ENCODE measurements at places on chromosomes 4 and X. TPM values are rescaled to one million over a fixed set of nuclear protein-coding genes. Genes with fewer than 3 reads are reported as not detected.

Gene AMMECR1
- 17.2 TPM for total RNA-seq

Gene CCDC160
- not detected for total RNA-seq

Gene CD40LG
- total RNA-seq: not detected

DNA sequence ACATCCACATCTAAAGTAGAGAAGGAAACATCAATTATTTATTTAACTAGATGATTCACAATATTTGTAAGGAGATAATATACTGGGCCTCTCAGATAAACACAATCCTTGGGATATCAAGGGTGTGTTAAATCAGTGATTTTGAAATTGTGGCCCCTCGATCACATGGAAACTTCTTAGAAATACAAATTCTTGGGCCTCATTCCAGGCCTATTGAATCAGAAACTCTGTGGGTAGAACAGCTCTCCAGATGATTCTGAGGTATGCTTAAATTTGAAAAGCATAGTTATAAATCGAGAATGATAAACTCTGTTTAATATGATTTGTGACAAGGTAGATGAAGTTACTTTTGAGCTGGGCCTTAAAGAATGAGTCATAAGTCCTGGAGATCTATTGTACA is 64.3 kb upstream of the GPR174 start:
- no peaks in the 10 kb centered on the region for H3K4me1 ChIP-seq
- no peaks in the 10 kb centered on the region for H3K36me3 ChIP-seq
- DNase-seq: peak; percentile 14
- H3K27me3 ChIP-seq: no peaks in the 10 kb centered on the region

DNA sequence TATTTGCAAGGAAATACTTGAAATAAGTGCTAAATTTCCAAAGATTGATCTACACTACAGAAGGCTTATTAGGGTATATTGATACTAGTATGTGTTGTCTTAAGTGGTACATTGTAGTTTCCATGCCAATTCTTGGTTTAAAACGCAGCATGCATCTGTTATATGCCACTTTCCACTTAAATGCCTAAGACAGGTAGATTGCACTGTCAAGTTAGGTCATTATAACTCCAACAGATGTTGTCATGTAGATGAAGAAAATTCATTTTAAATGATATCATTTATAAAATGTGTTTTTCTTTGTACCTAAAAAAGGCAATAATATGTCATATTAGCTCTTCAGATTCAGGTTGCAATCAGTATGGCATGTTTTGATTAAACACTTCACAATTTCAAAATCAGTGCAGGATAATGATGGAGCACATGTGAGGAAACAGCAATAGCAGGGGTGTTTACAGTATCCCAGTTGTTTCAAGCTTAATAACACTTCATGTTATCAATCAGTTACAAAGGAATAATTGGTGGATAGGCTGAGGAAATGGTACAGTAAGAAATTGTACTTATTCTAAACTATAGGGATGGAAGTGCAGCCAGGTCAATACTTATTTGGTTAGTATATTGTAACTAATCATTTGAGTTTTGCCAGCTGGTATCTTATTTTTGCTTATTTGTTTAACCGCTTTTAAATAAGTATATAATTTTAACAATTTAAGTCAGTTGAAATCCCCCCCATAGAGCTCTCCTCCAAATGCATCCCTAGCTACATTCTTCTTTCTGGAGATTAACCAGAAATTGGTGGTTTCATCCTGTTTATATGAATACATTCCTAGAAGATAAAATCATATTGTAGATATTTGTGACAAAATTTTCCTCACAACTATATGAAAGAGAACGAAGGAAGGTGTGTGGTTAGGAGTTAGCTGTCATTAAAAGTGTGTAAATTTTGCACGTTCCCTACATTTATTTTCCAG is 454.4 kb upstream of the ATOH1 start:
- no peak overlapping the region for H3K4me3 ChIP-seq
- no peak overlapping the region for H3K27ac ChIP-seq
- no peaks in the 10 kb centered on the region for H3K27me3 ChIP-seq
- no peaks in the 10 kb centered on the region for H3K4me1 ChIP-seq
- H3K36me3 ChIP-seq: no peaks in the 10 kb centered on the region
- no peak for DNase-seq

GRCh38 chr4:145324161-145324560 is 143.8 kb upstream of the OTUD4 start:
- DNase-seq: no peak
- H3K4me1 ChIP-seq: no peaks in the 10 kb centered on the region
- H3K27ac ChIP-seq: no peak overlapping the region
- no peaks in the 10 kb centered on the region for H3K27me3 ChIP-seq

GRCh38 chrX:19799319-19800182 is 87.8 kb downstream of the SH3KBP1 start:
- H3K27ac ChIP-seq: peak overlapping the region; percentile 80
- peaks cover 13% of the 10 kb centered on the region for H3K4me1 ChIP-seq
- no peaks in the 10 kb centered on the region for H3K27me3 ChIP-seq
- no peaks in the 10 kb centered on the region for H3K36me3 ChIP-seq
- H3K4me3 ChIP-seq: peak overlapping the region; percentile 63
- peak; percentile 80 for DNase-seq

DNA sequence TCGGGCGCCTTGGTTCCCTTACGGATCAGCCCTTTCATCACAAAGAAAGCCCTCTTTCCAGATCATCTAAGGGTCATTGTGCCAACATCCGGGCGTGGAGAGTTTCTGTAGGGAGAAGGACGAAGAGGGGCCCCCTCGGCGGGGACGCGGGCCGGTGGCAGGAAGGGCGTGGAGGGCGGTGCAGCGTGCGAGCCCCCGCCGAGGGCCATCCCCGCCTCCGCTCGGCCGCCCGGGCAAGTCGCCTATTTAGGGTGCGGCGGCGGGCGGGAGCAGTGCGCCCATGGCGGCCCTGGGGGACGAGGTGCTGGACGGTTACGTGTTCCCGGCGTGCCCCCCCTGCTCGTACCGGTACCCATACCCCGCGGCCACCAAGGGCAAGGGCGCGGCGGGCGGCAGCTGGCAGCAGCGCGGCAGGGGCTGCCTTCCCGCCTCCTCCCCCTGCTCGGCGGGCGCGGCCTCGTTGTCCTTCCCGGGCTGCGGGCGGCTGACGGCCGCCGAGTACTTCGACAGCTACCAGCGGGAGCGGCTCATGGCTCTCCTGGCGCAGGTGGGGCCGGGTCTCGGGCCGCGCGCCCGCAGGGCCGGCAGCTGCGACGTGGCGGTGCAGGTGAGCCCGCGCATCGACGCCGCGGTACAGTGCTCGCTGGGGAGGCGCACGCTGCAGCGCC is at the start of gene ZAR1:
Gene ZAR1, plus strand, starts transcription at position 241 of the 668 bp plus-strand sequence. Its CDS starts 40 bp downstream, at position 281.
- peaks cover 64% of the 10 kb centered on the region for H3K27me3 ChIP-seq
- H3K27ac ChIP-seq: no peak within 1 kb of the TSS
- H3K36me3 ChIP-seq: no peaks in the 10 kb centered on the region
- peak within 1 kb of the TSS; percentile 47 for H3K4me3 ChIP-seq

GRCh38 chrX:10722851-10723250 is 102.5 kb upstream of the MID1 start:
- peak; percentile 55 for DNase-seq
- no peak overlapping the region for H3K27ac ChIP-seq
- H3K36me3 ChIP-seq: no peaks in the 10 kb centered on the region

DNA sequence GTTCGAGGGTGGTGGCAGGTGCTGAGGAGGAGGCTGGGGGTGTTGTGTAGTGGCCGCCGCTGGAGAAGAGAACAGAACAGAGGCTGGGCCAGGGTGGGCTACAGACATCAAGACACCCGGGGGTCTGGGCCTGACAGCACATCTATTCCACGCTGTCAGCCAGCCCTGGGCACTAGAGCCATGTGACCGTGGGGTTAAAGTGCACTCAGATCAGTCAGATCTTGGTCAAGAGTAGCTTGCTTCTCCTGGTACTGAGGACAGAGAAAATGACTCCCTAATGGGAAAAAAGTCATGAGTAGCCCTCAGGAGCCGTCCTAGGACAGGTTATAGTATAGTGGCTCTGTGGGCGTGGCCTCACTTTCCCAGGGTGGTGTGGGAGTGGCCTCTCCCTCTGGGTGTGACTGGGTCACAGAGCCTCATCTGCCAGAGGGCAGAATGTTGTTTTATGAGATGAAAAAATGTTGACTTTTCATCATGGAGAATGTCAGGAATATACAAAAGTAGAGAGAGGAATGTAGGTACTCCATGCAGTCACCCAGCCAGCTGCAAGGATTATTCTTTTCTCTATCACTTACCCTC is 19.4 kb downstream of the TRMT44 start:
- no peaks in the 10 kb centered on the region for H3K27me3 ChIP-seq
- no peaks in the 10 kb centered on the region for H3K4me1 ChIP-seq

Data from GM23248 (cell line).